ENCODE measurements at places on chromosomes 2 and 18.
A peak's percentile ranks its signal among the peaks of the same experiment; 100 is the strongest.

- DNase-seq = no peak
Observed at GRCh38 chr2:113248997-113249770, 29.5 kb downstream of the PAX8 start.

- no peak for DNase-seq
Observed at GRCh38 chr2:147223119-147223518, 621.7 kb upstream of the ACVR2A start.

DNA sequence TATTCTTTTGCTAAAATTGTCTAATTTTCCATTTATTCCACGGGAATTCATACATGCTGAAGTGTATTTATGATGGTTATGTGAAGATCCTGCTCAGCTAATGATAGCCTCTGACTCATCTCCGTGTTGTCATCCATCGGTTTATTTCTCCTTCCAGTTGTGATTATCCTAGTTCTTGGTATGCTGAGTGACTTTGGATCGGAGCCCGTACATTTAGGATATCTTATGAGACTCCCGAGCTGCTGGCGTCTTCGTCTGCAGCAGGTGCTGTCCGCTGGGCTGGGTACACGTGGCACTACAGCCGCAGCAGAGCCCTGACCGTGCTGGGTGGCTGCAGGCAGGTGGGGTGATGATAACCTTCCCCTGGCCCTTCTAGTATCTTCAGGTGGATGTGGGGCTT is 40.1 kb upstream of the GALR1 start:
- DNase-seq = no peak

DNA sequence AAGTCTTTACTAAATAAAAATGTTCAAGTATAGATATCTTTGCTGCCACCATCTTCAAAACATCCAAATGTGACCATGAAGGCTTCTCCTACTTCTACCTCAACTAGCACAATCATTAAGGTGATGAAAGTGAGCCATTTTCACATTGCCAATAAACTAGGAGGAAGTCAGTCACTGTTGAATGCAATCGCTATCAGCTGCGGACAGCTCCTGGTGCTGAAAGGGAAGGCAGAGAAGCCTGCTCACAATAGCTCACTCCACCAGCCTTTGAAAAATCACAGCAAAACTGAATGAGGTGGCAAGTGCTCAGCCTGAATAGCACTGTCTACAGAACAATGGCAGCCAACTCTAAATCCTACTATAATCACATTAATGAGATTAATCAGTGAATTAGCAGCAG is 2.2 kb downstream of the MYT1L start:
- DNase-seq = peak; percentile 0

Data from forelimb muscle (tissue), 1 donor.